Jurkat, Clone E6-1 (cell line): ENCODE measurements at places on chromosomes 12 and 14.

DNA sequence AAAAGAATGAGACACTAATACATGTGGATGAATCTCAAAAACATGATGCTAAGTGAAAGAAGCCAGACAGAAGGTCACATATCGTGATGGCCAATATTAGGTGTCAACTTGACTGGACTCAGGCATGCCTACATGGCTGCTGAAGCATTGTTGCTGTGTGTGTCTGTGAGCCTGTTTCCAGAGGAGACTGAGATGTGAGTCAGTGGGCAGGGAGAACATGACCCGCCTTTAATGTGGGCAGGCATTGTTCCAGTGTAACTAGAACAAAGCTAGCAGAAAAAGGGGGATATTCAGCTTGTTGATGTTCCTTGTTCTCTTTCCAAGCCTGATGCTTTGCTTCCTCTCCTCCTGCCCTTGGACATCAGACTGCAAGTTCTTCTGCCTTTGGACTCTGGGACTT, 47.6 kb downstream of the DCAF5 start:
- DNase-seq = no peak

DNA sequence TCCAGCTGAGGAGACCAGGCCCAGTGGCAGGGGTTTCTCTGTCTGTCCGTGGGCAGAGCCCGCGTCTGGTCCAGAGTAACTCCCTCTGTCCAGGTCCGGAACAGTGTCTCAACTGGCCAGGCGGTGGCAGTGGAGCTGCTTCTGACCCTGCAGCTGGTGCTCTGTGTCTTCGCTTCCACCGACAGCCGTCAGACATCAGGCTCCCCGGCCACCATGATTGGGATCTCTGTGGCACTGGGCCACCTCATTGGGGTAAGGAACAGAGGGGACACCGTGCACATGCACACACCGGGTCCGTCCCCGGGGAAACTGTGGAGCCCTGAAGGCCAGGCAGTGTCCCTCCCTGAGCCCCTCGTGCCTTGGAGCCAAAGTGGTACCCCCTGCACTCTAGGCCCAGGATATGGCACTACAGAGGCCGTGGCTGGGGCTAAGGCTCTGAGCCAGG, 1.5 kb downstream of the AQP6 start:
- DNase-seq = no peak

- DNase-seq = peak; percentile 12
Measured at GRCh38 chr12:110498984-110499706, 2.8 kb downstream of the VPS29 start.

DNA sequence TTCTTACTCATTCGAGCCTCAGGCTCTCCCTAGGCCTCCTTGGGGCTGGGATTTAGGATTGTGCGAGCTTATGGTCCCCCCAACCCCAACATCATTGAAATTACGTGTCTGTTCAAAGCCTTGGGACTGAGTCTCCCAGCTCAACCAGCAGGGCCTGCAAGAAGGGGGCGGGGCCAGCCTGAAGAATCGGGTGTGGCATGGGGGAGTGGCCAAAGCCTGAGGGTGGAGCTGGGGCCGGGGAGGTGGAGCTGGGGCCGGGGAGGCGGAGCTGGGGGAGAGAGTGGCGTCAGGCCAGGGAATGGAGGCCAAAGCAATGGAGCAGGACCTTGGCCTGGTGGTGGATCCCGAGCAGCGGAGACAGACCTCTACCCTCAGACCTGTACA, 24.3 kb upstream of the HSPB8 start:
- no peak for DNase-seq
